Activated T-helper 1 cell treated with Interleukin-2 at 50 U/mL for 16 hours (primary cell): ENCODE measurements at places on chromosomes 11 and 22.

- DNase-seq, result no peak
Measured at GRCh38 chr11:2131371-2132236, 7.6 kb downstream of the IGF2 start.

- DNase-seq, result no peak
Measured at GRCh38 chr11:78414321-78415051, 3.1 kb downstream of the GAB2 start.

DNA sequence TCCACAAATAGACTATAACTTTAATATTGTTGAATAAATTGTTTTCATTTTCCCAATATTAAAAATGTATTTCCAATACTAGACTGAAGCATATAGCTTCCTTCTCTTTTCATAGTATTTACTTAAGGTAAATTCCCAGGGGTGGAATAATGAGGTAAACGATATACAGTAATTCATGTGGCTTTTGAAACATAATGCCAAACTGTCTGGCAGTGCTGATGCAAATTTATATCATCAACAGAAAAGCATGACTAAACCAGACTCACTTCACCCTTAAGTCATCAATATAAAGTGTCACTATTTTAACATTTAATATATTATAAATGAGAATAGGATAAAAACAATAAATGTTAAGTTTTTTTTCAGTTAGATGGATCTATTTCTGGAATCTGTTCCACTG lies 13.6 kb downstream of the C2CD3 start:
- no peak for DNase-seq

GRCh38 chr11:61694946-61695706 lies 14.9 kb downstream of the DAGLA start:
- DNase-seq, result no peak

- no peak for DNase-seq
Measured at GRCh38 chr11:13667245-13667644, 1.2 kb upstream of the FAR1 start.

GRCh38 chr11:70378506-70379134 lies 19.7 kb upstream of the CTTN start:
- DNase-seq, result no peak
